Stimulated activated CD8-positive, alpha-beta memory T cell treated with anti-CD3 and anti-CD28 coated beads, Interleukin-15, amount 100 ng/mL, for 48 hours (primary cell): ENCODE measurements at places on chromosomes 5 and 9.

- no peak for DNase-seq
Measured at GRCh38 chr5:140806834-140807775, at the start of gene PCDHA4. Gene PCDHA4 (plus strand): TSS chr5:140807068.

- DNase-seq, result no peak
Measured at GRCh38 chr5:56155992-56156584, 77.0 kb downstream of the ANKRD55 start.

- DNase-seq, result no peak
Measured at GRCh38 chr9:105313238-105313637, 68.8 kb downstream of the SLC44A1 start.

GRCh38 chr5:10756549-10756948 is 4.5 kb downstream of the DAP start:
- no peak for DNase-seq

DNA sequence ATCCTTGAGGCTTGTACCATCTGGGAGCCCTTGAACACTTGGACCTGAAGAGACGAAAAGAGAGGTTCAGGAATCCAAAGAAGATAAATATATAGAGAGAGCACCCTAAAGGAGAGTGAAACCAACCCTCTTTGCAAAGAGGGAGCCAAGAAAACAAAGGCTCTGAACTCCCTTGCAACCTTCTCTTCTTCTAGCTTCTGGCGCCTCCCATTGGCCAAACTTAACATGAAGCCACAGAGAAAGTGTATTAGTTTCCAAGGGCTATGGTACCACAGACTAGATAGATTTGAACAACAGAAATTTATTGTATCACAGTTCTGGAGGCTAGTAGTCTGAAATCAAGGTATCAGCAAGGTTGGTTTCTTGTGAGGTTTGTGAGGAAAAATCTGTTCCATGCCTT is 175.1 kb downstream of the HCN1 start:
- DNase-seq, result no peak

GRCh38 chr9:4030751-4031150 is 269.1 kb downstream of the GLIS3 start:
- no peak for DNase-seq

DNA sequence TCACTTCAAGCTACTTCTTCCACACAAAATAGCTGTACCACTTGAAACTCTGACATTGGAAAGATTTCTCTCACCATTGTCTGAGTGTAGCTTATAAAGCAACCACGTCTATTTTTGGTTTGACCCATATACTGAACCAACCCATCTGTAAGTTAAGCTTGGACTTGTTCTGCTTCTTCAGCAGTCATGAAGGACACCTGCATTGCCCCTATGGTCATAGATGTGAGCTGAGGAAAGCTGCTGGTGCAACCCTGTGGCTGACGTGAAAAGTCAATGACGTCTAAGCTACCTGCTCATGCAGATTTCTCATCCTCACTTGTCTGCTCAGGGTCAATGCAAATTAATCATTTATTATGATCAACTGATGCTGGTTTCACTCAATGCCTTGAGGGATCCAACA is 417.4 kb downstream of the CETN3 start:
- no peak for DNase-seq

DNA sequence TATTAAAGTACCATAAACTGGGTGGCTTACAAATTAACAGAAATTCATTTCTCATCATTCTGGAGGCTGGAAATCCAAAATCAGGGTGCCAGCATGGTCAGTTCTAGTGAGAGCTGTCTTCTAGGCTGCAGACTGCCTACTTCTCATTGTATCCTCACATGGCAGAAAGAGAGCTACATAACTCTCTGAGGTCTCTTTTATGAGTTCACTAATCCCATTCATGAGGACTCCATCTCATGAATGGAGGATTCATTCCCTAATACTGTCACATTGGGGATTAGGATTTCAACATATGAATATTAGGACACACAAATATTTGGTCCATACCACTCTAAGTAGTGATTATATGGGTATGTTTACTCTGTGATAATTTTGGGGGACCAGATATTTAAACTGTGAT is 84.0 kb downstream of the ERP44 start:
- DNase-seq, result no peak

DNA sequence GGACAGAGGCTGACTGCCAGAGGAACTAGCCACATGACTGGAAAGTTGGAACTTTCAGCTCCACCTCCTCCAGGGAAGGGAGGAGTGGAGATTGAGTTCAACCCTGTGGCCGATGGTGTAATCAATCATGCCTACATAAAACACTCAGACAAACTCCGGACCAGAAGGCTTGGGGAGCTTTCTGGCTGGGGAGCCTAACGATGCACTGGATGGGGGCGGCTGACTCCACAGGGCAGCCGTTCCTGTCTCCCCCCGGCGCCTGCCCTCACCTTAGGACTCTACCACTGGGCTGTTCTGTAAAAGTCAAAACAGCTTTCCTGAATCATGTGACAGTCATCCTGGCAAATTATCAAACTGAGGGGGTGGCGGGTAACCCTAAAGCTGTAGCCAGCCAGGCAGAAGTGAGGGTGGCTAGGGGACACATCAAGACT is 58.0 kb downstream of the GOLM1 start:
- no peak for DNase-seq

DNA sequence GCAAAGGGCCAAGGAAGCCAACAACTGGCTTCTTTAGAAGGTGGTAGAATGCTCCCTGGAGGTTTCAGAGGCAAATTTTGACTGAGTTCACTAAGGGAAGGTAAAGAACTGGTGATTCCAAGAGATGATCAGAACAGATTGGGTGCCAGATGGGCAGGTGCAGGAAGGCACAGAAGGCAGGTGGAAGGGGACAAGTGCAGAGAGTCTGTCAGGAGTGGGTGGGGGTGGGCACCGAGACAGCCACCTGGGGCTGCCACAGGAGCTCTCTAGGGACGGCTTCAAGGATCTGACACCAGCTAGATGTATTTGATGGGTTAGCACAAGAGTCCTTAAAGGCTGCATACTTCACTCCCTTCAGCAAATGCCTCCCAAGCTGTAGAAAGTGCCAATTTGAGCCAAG is 207.3 kb downstream of the PTTG1 start:
- no peak for DNase-seq

- no peak for DNase-seq
Measured at GRCh38 chr5:172740428-172741205, 30.4 kb downstream of the DUSP1 start.

- no peak for DNase-seq
Measured at GRCh38 chr5:59728356-59728755, 165.2 kb downstream of the PDE4D start.

DNA sequence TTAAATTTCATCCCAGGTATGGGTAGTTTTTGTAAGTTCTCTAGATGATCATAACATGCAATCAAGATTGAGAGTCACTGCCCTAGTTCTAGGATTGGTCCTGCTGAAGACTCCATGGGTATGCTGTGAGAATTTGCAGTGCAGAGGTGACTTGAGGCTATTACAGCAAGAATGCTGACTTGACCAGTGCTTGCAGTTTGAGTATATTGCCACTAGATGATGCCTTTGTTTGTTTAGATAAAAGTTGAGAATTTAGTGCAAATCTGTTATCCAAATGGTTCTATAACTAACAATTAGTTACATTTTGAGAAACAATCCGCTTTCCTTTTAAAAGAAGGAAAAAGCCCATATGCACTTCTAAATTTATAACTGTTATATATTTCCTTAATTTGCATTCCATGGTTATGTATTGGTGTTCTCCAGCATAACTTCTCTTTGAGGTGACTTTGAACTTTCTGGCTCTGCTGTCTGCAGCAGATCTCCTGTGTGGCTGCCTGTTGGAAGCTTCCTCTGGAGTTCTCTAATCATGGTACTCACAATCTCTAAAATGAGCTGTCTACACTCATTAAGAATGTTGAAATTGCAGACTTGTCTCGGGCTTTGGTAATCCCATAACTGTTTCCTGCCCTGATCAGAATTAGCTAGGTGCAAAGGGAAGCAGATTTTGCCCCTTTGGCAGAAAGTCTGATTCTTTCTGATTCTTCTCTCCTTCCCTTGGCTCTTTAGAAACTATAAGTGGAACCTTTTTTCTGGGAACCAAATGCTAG is 24.9 kb downstream of the MELK start:
- no peak for DNase-seq

DNA sequence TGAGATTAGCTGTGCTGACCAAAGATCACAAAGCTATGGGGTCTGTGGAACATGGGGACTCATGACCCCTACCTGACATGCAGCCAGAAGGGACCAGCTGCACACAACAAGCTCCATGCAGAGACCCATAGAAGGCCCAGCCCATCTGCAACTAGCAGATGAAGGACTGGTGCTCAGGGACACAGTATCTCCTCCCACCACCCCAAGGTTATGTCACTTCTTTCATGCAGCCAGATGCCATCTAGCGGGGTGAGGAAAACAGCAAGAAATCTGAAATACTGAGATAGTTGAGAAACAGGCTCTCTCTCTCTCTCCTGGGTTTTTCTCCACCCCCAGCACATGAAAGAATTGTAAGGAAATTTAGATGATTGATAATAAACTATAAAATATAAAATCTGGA is 161.3 kb upstream of the DAPK1 start:
- no peak for DNase-seq

DNA sequence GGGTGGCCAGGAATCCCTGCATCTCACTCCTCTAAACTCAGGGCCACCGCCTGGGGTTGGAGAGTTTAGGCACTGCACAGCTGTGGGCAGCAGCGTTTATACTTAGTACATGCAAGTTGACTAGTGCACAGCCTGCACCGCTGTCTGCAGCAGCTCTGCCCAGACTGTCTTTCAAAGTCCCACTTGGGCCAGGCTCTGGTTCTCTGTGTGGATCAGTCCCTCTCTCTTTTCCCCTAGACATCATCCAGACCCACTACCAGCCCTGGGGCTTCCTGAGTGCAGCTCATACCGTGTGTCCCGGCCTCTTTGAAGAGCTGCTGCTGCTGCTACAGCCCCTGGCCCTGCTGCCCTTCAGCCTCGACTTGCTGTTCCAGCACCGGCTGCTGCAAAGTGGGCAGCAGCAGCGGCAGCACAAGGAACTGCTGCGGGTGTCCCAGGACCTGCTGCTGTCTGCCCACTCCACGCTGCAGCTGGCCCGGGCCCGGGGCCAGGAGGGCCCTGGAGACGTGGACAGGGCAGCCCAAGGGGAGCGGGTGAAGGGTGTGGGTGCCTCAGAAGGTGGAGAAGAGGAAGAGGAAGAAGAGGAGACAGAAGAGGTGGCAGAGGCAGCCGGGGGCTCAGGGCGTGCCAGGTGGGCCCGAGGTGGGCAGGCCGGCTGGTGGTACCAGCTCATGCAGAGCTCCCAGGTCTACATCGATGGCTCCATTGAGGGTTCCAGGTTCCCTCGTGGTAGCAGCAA is 45.1 kb upstream of the TESK1 start:
- no peak for DNase-seq
